ENCODE measurements at places on chromosomes 4 and X. TPM values are rescaled to one million over a fixed set of nuclear protein-coding genes. Genes with fewer than 3 reads are reported as not detected.

GRCh38 chr4:135186002-135186401 lies 984.4 kb upstream of the PABPC4L start:
- H3K27me3 ChIP-seq = no peaks in the 10 kb centered on the region
- no peak for DNase-seq
- no peaks in the 10 kb centered on the region for H3K4me1 ChIP-seq
- no peak overlapping the region for H3K27ac ChIP-seq
- H3K4me3 ChIP-seq = no peak overlapping the region

Gene WDR19
- 18.0 TPM for total RNA-seq

GRCh38 chrX:39667191-39667590 lies 430.6 kb downstream of the BCOR start:
- DNase-seq = no peak
- no peak overlapping the region for H3K27ac ChIP-seq
- no peaks in the 10 kb centered on the region for H3K27me3 ChIP-seq
- H3K36me3 ChIP-seq = no peaks in the 10 kb centered on the region

- peak overlapping the region; percentile 31 for H3K4me3 ChIP-seq
- no peaks in the 10 kb centered on the region for H3K27me3 ChIP-seq
- H3K4me1 ChIP-seq = peaks cover 17% of the 10 kb centered on the region
- H3K27ac ChIP-seq = peak overlapping the region; percentile 79
- no peaks in the 10 kb centered on the region for H3K36me3 ChIP-seq
Observed at GRCh38 chrX:22135994-22136684, 104.0 kb downstream of the PHEX start.

Gene GRIPAP1
- 43.4 TPM for total RNA-seq

DNA sequence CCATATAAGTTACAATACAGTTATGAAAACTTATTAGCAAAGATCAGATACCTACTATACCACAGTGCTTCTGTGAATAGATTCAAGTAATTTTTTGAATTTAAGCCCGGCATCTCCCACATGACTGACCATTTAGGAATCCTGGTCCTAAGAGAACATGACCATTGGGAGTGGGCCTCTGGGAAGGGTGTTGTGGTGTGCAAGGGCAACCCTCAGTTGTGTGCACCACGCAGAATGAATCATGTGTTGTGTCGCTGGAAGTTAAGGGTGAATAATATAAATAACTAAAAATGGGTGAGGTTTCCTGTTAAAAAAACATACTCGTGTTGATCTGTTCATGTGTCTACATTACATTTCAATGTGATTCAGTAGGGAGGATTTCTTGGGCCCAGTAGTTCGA lies 15.5 kb downstream of the CPE start:
- peak overlapping the region; percentile 44 for H3K27ac ChIP-seq
- peak; percentile 86 for DNase-seq
- H3K36me3 ChIP-seq = no peaks in the 10 kb centered on the region
- H3K4me1 ChIP-seq = peaks cover 8% of the 10 kb centered on the region

- H3K36me3 ChIP-seq = no peaks in the 10 kb centered on the region
- H3K27me3 ChIP-seq = peaks cover 2% of the 10 kb centered on the region
- no peak for DNase-seq
- no peak overlapping the region for H3K27ac ChIP-seq
- peaks cover 16% of the 10 kb centered on the region for H3K4me1 ChIP-seq
Observed at GRCh38 chrX:39311646-39312045, 510.4 kb downstream of the MID1IP1 start.

- no peaks in the 10 kb centered on the region for H3K4me1 ChIP-seq
- no peaks in the 10 kb centered on the region for H3K36me3 ChIP-seq
- H3K4me3 ChIP-seq = no peak overlapping the region
- H3K27me3 ChIP-seq = no peaks in the 10 kb centered on the region
- DNase-seq = no peak
Observed at GRCh38 chrX:71225009-71225408, 2.0 kb downstream of the GJB1 start.

GRCh38 chr4:477686-478085 lies 21.3 kb downstream of the ZNF721 start:
- H3K27ac ChIP-seq = no peak overlapping the region
- peaks cover 3% of the 10 kb centered on the region for H3K4me1 ChIP-seq
- no peaks in the 10 kb centered on the region for H3K36me3 ChIP-seq
- H3K27me3 ChIP-seq = no peaks in the 10 kb centered on the region

DNA sequence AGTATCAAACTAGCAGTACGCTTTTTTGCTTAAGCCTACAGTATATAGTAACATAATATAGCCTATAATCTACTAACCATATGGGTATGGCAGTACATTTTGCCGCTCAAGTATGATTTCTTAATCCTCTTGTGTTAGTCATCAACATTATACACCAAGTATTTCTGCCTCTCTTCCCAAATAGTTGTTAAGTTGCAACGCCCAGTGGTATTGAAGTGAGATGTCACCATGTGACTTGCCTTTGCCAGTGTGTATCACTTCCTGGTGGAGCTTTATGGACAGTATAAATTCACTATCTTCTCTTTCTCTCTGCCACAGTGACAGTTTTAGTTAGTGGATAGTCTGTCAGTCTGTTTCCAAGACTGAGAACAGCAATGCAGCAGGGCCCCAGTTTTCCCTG lies 535.5 kb downstream of the PDHA2 start:
- no peak overlapping the region for H3K27ac ChIP-seq
- H3K27me3 ChIP-seq = no peaks in the 10 kb centered on the region
- no peak overlapping the region for H3K4me3 ChIP-seq
- no peaks in the 10 kb centered on the region for H3K36me3 ChIP-seq
- H3K4me1 ChIP-seq = no peaks in the 10 kb centered on the region

Gene NALF2
- total RNA-seq = 2.0 TPM

DNA sequence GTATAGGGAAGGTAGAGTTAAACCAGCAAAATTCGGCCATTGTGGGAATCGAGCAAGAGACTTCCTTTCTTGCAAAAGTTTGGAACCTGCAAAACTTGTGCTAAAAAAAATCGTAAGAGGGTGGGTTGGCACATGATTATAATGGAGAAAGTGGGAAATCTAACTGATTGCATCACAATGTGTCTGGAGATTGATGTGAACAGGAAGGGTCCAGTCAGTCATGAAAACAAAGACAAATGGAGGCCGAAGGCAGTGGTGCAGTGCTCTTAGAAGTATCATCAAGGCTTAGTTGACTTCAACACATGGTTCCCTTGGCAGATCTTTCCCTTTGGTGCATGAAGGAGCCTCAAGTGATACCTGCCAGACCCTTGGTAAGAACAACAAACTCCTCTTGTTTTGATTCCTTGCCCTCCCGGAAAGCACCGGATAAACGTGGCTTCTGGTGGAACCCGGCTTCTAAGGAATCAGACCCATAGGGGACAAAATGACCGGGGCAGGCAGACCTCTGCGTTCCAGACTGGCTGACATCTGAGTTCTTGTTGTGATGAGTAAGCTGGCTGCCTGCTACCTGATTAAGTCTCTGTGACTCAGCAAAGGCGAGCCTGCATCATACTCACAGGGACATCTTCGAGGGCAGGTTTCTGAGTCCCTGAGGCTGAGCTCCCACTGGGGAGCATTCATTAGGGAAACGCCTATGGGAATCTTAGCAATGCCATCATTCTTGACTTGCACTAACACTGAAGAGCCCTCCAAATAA lies 87.7 kb upstream of the MAP3K15 start:
- no peaks in the 10 kb centered on the region for H3K27me3 ChIP-seq
- peak; percentile 76 for DNase-seq
- peaks cover 10% of the 10 kb centered on the region for H3K4me1 ChIP-seq

- no peaks in the 10 kb centered on the region for H3K36me3 ChIP-seq
- H3K4me1 ChIP-seq = no peaks in the 10 kb centered on the region
- DNase-seq = no peak
- H3K27ac ChIP-seq = no peak overlapping the region
Observed at GRCh38 chr4:186347743-186348142, 81.8 kb downstream of the F11 start.

- DNase-seq = no peak
- no peaks in the 10 kb centered on the region for H3K27me3 ChIP-seq
- H3K4me1 ChIP-seq = no peaks in the 10 kb centered on the region
- no peak overlapping the region for H3K27ac ChIP-seq
- H3K36me3 ChIP-seq = no peaks in the 10 kb centered on the region
Observed at GRCh38 chrX:153434801-153435200, 11.1 kb downstream of the TREX2 start.

- H3K27me3 ChIP-seq = no peaks in the 10 kb centered on the region
- DNase-seq = no peak
- no peaks in the 10 kb centered on the region for H3K36me3 ChIP-seq
- H3K27ac ChIP-seq = no peak overlapping the region
- no peak overlapping the region for H3K4me3 ChIP-seq
Observed at GRCh38 chrX:69906447-69906846, 143.3 kb downstream of the AWAT2 start.

DNA sequence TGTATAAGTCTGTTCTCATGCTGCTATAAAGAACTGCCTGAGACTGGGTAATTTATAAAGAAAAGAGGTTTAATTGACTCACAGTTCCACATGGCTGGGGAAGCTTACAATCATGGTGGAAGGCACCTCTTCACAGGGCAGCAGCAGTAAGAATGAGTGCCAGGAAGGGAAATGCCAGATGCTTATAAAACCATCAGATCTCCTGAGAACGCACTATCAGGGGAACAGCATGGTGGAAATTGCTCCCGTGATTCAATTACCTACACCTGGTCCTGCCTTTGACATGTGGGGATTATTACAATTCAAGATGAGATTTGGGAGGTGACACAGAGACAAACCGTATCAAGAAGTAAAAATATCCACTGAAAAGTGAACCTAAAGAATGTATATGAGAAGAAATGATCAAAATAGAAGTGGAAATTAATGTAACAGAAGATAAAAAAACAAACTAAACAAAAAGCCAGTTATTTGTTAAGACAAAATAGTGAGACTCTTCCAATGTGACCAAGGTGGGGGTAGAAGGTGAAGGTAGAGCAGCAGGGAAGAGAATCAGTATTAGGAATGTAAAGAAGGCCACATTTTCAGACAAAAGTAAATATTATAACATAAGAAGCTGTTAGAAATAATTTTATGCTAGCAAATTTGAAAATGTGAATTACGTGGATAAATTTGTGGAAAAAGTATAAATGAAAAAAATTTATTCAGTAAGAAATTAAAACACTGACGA lies 372.9 kb downstream of the NKX6-1 start:
- H3K27me3 ChIP-seq = no peaks in the 10 kb centered on the region
- H3K4me3 ChIP-seq = no peak overlapping the region
- H3K36me3 ChIP-seq = no peaks in the 10 kb centered on the region
- H3K4me1 ChIP-seq = no peaks in the 10 kb centered on the region
- no peak overlapping the region for H3K27ac ChIP-seq

Gene FDCSP
- total RNA-seq = not detected

DNA sequence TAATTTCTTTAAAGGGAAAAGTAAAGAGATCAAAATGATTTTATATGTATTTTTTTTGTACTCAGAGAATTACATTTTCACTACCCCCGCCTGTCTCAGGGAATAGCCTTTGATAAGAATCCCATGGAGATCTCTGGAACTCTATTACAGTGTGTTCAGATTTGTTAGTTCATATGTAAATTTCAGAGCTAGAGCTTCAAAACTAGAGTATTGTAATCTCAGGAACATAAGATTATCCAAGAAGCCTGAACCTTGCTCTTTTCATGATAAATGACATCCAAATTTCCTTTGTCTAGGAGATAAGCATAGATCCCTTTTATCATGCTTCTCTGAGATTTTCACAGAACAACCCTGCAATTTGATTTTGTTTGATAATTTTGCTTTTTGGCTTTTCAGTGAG lies 82.9 kb downstream of the PDK3 start:
- H3K4me3 ChIP-seq = no peak overlapping the region
- H3K36me3 ChIP-seq = no peaks in the 10 kb centered on the region
- H3K27me3 ChIP-seq = no peaks in the 10 kb centered on the region
- DNase-seq = no peak

GRCh38 chr4:27836523-27836922 lies 975.9 kb downstream of the STIM2 start:
- peak; percentile 22 for DNase-seq
- H3K4me1 ChIP-seq = no peaks in the 10 kb centered on the region
- H3K36me3 ChIP-seq = no peaks in the 10 kb centered on the region
- H3K27ac ChIP-seq = no peak overlapping the region
- no peak overlapping the region for H3K4me3 ChIP-seq

Gene ADH1B
- not detected for total RNA-seq

- H3K27ac ChIP-seq = no peak overlapping the region
- no peaks in the 10 kb centered on the region for H3K4me1 ChIP-seq
Observed at GRCh38 chrX:29297171-29297800, 710.0 kb downstream of the IL1RAPL1 start.

Gene TMA16
- 33.5 TPM for total RNA-seq

GRCh38 chr4:6044805-6045204 lies 26.6 kb upstream of the C4orf50 start:
- no peaks in the 10 kb centered on the region for H3K27me3 ChIP-seq
- DNase-seq = no peak
- H3K36me3 ChIP-seq = no peaks in the 10 kb centered on the region

GRCh38 chrX:130990723-130991122 lies 67.4 kb upstream of the ARHGAP36 start:
- DNase-seq = no peak
- H3K36me3 ChIP-seq = no peaks in the 10 kb centered on the region
- no peaks in the 10 kb centered on the region for H3K27me3 ChIP-seq
- H3K4me1 ChIP-seq = no peaks in the 10 kb centered on the region

GRCh38 chrX:43604753-43605152 lies 51.3 kb upstream of the MAOA start:
- no peak overlapping the region for H3K27ac ChIP-seq
- no peaks in the 10 kb centered on the region for H3K27me3 ChIP-seq
- DNase-seq = no peak
- no peaks in the 10 kb centered on the region for H3K4me1 ChIP-seq
- H3K4me3 ChIP-seq = no peak overlapping the region
- H3K36me3 ChIP-seq = no peaks in the 10 kb centered on the region

Gene PUDP
- 18.4 TPM for total RNA-seq

DNA sequence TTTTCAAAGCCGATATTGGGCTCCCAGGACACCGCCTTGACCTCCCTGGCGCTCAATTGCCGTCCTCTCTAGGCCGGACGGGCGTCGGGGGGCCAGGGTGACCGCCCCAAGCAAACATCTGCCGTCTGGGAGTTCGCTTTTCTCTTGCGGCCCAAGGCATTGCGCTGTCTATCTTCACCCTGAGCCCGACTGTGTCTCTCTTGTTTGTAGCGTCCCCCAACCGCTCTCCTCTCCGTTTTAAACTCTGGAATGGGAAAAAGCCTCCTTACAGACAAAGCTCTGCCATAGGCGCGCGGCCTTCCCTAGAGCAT lies 551 bp upstream of the ARX start:
- peaks cover 74% of the 10 kb centered on the region for H3K27me3 ChIP-seq
- H3K36me3 ChIP-seq = no peaks in the 10 kb centered on the region
- H3K27ac ChIP-seq = no peak overlapping the region
- H3K4me3 ChIP-seq = no peak overlapping the region
